ENCODE measurements at places on chromosomes 13 and 19. TPM values are rescaled to one million over a fixed set of nuclear protein-coding genes. Genes with fewer than 3 reads are reported as not detected.

AXL gene
- 11.2 TPM for total RNA-seq

MATK gene
- total RNA-seq = 0.34 TPM

HS6ST3 gene
- under 0.01 TPM for total RNA-seq

NDUFA3 gene
- total RNA-seq = 12.6 TPM

AKAP8 gene
- total RNA-seq = 19.9 TPM

CD70 gene
- 0.14 TPM for total RNA-seq

ZNF790 gene
- 11.9 TPM for total RNA-seq

RINL gene
- 8.3 TPM for total RNA-seq

DIAPH3 gene
- total RNA-seq = 8.7 TPM

CCDC70 gene
- total RNA-seq = not detected

ERICH6B gene
- total RNA-seq = not detected

KIR3DL2 gene
- total RNA-seq = not detected

FCER2 gene
- total RNA-seq = not detected

GSX1 gene
- not detected for total RNA-seq

TMEM147 gene
- total RNA-seq = 68.8 TPM

RASGRP4 gene
- total RNA-seq = not detected

KLK4 gene
- total RNA-seq = not detected

RYR1 gene
- 0.14 TPM for total RNA-seq

TTC9B gene
- total RNA-seq = not detected

SPPL2B gene
- total RNA-seq = 33.2 TPM

CEACAM4 gene
- not detected for total RNA-seq

F10 gene
- not detected for total RNA-seq

KLK13 gene
- total RNA-seq = not detected

LGALS14 gene
- total RNA-seq = not detected

LILRB4 gene
- total RNA-seq = not detected

ZNF229 gene
- total RNA-seq = 14.6 TPM

DNAJB1 gene
- total RNA-seq = 29.5 TPM

PNMA8B gene
- 0.17 TPM for total RNA-seq

ZNF835 gene
- 0.65 TPM for total RNA-seq

SBK2 gene
- not detected for total RNA-seq

CYP2A6 gene
- not detected for total RNA-seq

CLC gene
- total RNA-seq = not detected

LILRB5 gene
- total RNA-seq = not detected

TYK2 gene
- 95.6 TPM for total RNA-seq

NTN5 gene
- 0.05 TPM for total RNA-seq

Measured in dermis blood vessel endothelial cell (primary cell).